ENCODE measurements at places on chromosomes 6 and 20. TPM values are rescaled to one million over a fixed set of nuclear protein-coding genes. Genes with fewer than 3 reads are reported as not detected.

Gene SLC17A1
- total RNA-seq, result not detected

Gene BNIP5
- total RNA-seq, result 14.4 TPM

Gene OR2B6
- not detected for total RNA-seq

Gene DDX43
- 0.22 TPM for total RNA-seq

Gene CGA
- not detected for total RNA-seq

Gene MUCL3
- not detected for total RNA-seq

Data from left colon (tissue), 2 donors.